ENCODE measurements at places on chromosomes 7 and 10.

DNA sequence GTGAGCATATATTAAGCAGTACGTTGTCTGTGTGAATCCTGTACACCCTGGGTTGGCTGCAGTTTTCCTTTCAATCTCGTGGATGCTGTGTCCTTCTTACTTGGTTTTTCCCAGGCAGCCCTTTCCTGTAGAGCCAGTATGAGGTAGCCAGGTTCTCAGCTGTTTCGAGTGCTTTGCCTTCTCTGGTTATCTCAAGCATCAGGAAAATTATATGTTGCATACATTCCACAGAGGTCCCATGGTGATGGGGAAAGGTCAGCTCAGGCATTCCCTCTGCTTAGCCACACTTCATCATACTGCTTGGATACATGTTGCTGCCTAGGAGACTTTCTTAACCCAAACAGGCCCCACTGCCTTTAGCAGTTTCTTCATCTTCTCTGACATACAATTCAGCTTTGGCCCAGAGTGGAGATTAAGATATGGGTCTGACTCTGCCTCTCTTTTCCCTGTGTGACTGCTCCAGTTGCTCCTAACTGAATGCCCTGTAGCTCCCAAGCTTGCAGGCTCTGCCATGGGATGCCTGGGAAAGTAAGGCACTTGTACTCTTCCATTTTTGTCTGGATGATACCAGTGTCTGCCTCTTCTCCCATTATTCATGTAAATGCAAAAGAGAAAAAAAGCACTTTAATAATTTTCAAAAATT lies 11.3 kb downstream of the GNAI1 start:
- DNase-seq: peak; percentile 24

DNA sequence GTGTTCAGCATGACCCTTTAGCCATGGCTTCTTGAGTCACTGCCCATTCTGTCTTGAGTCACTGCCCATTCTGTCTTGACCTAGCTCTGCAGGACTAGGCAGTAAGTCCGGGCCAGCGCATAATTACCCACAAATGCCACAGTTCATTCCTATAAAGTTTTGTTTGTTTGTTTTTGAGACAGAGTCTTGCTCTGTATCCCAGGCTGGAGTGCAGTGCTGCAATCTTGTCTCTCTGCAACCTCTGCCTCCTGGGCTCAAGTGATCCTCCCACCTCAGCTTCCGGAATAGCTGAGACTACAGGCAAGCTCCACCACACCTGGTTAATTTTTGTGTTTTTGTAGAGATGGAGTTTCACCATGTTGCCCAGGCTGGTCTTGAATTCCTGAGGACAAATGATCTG lies 32.7 kb upstream of the TARP start:
- DNase-seq: peak; percentile 43

DNA sequence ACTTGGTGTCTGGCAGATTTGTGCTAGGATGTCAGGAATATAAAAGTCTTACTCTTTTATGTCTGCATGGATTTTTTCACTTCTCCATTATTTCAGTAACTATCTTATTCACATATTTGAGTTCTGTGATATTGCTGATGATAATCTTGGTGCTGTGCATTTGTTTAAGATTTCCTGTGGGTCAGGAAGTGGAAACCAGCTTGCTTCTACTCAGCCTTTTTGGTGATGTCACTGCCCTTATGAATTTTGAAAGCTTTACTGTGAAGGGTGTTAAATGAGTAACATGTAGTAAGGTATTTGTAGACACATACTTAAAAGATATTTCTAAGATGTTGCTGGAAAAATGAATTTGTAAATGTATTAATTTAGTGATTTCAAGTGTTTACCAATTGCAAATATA lies 69.5 kb upstream of the VOPP1 start:
- no peak for DNase-seq

DNA sequence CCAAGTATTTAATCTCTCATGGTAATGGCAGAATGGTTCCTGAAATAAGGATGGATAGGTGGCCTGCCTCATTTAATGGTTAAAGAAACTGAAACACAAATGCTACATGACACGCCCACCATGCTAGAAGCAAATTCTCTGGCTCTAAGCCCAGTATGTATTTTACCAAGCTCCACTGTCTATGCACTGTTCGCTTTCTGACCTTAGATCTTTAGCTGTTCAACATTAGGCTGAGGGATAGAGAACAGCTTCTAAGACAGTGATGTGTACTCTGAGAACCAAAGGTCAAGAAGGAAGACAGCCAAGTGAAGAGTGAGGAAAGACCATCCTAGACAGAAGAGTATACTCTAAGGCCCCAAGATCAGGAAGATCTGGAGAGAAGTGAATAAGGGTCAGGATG lies 26.6 kb downstream of the FAM3C start:
- DNase-seq: no peak

GRCh38 chr10:71222601-71223346 lies 10.4 kb downstream of the UNC5B start:
- no peak for DNase-seq

GRCh38 chr10:122181041-122181732 lies 89.9 kb upstream of the BTBD16 start:
- no peak for DNase-seq

- no peak for DNase-seq
These were observed 74.9 kb downstream of the ADCYAP1R1 start for GRCh38 chr7:31126976-31127375.

- DNase-seq: no peak
These were observed 118.7 kb upstream of the CDK6 start for GRCh38 chr7:92955081-92955480.

DNA sequence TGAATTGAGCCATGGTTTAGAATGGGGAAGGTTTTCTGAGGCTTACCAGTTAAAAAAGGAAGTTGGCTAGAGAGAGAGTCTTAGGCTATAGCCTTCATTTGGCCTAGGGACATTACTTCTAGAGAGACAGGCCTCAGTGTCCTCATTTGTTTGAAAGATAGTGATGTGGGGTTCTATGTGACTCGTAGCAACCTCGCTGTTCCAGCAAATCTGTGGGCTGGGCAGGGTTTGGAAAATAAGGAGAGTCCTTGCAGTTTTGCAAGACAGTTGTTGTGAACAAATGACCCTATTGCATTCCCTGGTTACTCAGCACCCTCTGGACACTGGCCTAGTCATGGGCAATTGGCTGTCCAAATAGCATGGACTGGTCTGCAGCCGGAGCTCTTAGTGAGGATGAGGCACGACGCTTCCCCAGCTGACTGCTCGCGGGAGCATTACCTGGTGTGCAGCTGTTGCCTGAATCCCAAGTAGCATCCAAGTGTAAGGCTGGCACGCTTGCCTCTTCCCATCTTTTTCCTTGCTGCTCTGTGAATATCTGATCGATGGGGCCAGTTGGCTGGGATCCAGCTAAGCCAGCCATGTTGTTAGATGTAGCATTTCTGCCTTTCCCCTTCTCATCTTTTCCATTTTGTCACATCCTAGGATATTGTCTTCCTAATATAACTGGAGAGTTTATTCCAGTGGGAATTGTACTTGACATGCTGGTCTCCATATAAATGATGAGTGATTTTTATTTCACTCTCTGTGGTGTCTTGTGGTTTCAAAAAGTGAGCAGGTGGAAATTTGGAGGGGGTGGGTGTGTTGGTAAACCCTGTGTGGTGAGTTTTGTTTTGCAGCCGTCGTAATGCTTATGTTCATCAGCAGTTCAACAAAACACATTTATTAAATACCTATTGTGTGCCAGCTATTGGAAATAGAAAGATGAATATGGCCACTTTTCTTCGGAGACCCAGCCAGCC lies 99.8 kb downstream of the SND1 start:
- DNase-seq: no peak

DNA sequence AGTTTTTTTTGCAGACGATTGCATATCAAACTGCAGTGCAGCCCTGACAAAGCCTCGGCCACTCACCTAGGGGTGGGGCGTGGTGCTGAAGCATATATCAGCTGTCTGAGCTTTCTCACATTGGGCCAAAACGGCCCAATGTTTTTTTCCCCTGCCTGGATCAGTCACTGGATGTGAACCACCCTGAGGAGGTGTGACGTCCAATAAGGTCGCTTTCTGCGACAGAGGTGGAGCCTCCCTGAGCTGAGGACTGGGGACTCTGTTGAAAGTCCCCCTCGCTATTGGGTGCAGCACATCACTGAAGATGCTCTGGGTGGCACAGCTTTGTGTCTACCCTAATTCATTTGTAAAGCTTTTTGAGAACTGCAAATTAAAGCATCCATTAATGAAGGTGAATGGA lies 60.9 kb downstream of the SEM1 start:
- no peak for DNase-seq

All from T1000 (cell line).